ENCODE measurements at places on chromosomes 16 and 17. TPM values are rescaled to one million over a fixed set of nuclear protein-coding genes. Genes with fewer than 3 reads are reported as not detected.
A peak's percentile ranks its signal among the peaks of the same experiment; 100 is the strongest.

- no peak overlapping the region for H3K4me3 ChIP-seq
- H3K4me1 ChIP-seq = peaks cover 5% of the 10 kb centered on the region
- H3K36me3 ChIP-seq = no peaks in the 10 kb centered on the region
- no peak overlapping the region for H3K27ac ChIP-seq
- no peaks in the 10 kb centered on the region for H3K27me3 ChIP-seq
- peak; percentile 36 for DNase-seq
Observed at GRCh38 chr16:22055881-22056280, 36.5 kb upstream of the VWA3A start.

DNA sequence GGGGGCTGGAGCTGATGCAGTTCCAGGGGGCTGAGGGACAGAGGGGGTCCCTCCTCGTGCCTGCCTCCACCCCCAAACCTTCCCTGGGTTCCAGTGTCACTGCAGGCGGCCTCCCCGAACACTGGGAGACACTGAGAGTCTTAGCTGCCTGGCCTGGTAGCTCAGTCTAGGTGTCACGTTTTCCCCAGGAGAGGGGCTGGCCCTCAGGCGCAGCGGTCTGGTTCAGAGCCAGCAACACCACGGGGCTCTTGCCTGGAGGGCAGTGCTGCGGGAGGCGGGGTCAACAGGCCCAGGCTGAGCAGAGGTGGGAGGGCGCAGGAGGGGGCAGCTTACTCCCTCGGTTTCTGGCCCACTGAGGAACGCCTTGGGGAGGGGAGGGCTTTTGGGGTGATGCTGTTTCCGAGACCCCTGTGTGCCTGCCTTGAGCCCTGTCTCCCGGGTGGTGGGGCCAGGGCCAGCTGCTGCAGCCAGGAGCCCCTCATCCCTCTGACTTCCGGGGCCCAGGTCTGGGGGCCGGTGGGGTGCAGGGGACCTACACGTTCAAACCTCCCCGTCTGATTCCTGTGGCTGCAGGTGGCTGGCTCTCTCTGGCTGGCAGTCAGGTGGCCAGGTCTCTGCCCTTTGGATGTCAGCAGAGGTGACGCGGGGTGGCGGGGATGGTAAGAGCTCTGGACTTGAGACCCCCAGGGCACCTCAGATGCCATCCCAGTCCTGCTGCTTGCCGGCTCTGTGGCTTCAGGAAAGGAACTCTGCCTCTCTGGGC, 89.3 kb upstream of the GSE1 start:
- H3K27ac ChIP-seq = peak overlapping the region; percentile 20
- DNase-seq = peak; percentile 82
- H3K4me3 ChIP-seq = no peak overlapping the region
- H3K4me1 ChIP-seq = peaks cover 80% of the 10 kb centered on the region

Gene MYH11
- polyA plus RNA-seq = 0.04 TPM

DNA sequence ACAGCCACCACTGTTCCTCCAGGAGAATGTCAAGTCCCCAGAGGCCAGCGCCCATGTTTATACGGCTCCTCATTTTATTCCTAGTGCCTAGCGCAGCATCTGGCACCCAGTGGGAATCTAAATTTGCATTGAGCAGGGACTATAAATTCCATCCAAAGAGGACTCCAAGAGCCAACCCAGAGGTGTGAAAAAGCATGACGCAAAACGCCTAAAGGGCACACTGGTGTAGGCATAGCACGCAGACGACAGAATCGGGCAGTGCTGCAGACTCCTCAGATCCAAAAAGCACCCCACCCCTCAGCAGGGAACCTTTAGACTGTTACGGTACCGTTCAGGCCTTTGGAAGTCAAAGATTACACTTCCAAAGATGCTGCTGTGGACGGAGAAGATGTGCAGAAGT, 19.5 kb downstream of the TEKT5 start:
- no peak for DNase-seq
- H3K4me3 ChIP-seq = no peak overlapping the region
- no peaks in the 10 kb centered on the region for H3K4me1 ChIP-seq
- peaks cover 42% of the 10 kb centered on the region for H3K27me3 ChIP-seq

Gene SDR42E1
- 0.46 TPM for polyA plus RNA-seq

- no peak overlapping the region for H3K27ac ChIP-seq
- no peaks in the 10 kb centered on the region for H3K4me1 ChIP-seq
- no peak for DNase-seq
- H3K36me3 ChIP-seq = no peaks in the 10 kb centered on the region
- H3K27me3 ChIP-seq = no peaks in the 10 kb centered on the region
Observed at GRCh38 chr17:51601622-51602261, 341.4 kb downstream of the UTP18 start.

GRCh38 chr17:30200106-30200505, 35.4 kb downstream of the SLC6A4 start:
- H3K27me3 ChIP-seq = no peaks in the 10 kb centered on the region
- H3K36me3 ChIP-seq = no peaks in the 10 kb centered on the region
- DNase-seq = no peak
- H3K27ac ChIP-seq = no peak overlapping the region

Gene CSF3
- polyA plus RNA-seq = not detected

DNA sequence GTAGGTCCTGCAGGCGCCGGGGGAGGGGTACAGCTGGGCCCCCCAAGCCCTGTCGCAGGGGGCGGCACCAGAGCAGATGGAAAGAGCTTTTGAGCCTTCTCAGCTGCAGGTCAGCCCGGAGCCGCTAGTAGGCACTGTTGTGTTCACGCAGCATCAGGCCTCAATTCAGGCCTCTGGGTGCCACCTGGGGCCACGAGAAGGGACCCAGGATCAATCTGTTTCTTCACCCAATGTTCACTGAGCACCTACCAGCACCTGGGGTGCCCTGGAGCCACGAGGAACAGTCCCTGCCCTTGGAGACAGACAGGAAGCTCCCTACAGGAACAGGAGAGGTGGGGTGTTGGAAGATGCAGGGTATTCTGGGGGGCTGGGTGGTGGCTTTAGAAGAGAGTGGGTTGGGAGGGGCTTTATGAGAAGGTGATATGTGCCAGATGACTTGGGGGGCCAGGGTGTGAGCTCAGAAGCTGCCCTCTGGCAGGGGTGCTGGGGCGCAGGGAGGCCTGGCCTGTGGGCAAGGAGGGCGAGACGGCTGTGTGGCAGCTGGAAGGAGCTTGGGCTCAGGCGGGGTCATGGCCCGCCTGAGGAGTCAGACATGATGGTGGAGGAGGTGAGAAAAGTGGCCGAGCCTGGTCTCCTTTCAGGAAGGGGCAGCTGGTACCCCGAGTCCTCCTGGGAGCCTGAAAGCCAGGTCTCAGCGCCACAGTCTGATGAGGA, 121.9 kb upstream of the GSE1 start:
- H3K27me3 ChIP-seq = no peaks in the 10 kb centered on the region
- peak; percentile 79 for DNase-seq
- no peak overlapping the region for H3K4me3 ChIP-seq
- peaks cover 3% of the 10 kb centered on the region for H3K36me3 ChIP-seq
- peak overlapping the region; percentile 11 for H3K27ac ChIP-seq
- H3K4me1 ChIP-seq = peaks cover 54% of the 10 kb centered on the region

Gene TMED6
- not detected for polyA plus RNA-seq

DNA sequence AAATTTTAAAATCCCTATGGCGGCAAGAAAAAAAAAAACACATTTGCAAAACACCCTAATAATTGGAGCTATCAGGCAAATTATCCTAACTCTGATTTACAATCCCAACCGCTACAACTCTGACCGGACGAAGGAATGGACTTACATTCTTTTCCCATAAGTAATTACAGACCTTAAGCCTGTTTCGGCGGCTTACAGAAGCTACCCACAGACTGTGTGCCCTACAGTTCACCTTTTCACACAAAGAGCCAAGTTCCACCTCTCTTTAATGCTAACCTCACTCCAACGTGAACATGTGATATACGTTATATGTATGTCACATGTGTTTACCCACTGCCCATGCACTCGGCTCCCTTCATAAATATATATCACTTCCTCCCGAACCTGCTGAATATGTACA, 8.7 kb upstream of the MEAK7 start:
- H3K27me3 ChIP-seq = peaks cover 7% of the 10 kb centered on the region
- no peak for DNase-seq
- no peaks in the 10 kb centered on the region for H3K36me3 ChIP-seq

- H3K27me3 ChIP-seq = no peaks in the 10 kb centered on the region
- H3K36me3 ChIP-seq = peaks cover 5% of the 10 kb centered on the region
- no peak overlapping the region for H3K4me3 ChIP-seq
- no peak for DNase-seq
Observed at GRCh38 chr17:59800530-59800942, 92.2 kb downstream of the TUBD1 start.

- no peak for DNase-seq
- H3K4me1 ChIP-seq = no peaks in the 10 kb centered on the region
- H3K4me3 ChIP-seq = no peak overlapping the region
Observed at GRCh38 chr16:78800523-78800922, 701.1 kb downstream of the WWOX start.

Gene ARHGAP23
- polyA plus RNA-seq = 1.6 TPM

- no peak overlapping the region for H3K27ac ChIP-seq
- no peaks in the 10 kb centered on the region for H3K27me3 ChIP-seq
- DNase-seq = no peak
Observed at GRCh38 chr16:82643136-82643535, 16.4 kb downstream of the CDH13 start.

- no peaks in the 10 kb centered on the region for H3K36me3 ChIP-seq
- H3K27ac ChIP-seq = no peak overlapping the region
- peak; percentile 71 for DNase-seq
- no peaks in the 10 kb centered on the region for H3K4me1 ChIP-seq
- H3K27me3 ChIP-seq = no peaks in the 10 kb centered on the region
- H3K4me3 ChIP-seq = no peak overlapping the region
Observed at GRCh38 chr17:79294459-79295071, 219.9 kb downstream of the ENGASE start.

DNA sequence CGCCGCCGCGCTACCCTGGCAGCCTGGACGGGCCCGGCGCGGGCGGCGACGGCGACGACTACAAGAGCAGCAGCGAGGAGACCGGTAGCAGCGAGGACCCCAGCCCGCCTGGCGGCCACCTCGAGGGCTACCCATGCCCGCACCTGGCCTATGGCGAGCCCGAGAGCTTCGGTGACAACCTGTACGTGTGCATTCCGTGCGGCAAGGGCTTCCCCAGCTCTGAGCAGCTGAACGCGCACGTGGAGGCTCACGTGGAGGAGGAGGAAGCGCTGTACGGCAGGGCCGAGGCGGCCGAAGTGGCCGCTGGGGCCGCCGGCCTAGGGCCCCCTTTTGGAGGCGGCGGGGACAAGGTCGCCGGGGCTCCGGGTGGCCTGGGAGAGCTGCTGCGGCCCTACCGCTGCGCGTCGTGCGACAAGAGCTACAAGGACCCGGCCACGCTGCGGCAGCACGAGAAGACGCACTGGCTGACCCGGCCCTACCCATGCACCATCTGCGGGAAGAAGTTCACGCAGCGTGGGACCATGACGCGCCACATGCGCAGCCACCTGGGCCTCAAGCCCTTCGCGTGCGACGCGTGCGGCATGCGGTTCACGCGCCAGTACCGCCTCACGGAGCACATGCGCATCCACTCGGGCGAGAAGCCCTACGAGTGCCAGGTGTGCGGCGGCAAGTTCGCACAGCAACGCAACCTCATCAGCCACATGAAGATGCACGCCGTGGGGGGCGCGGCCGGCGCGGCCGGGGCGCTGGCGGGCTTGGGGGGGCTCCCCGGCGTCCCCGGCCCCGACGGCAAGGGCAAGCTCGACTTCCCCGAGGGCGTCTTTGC, 3.1 kb downstream of the HIC1 start:
- H3K27ac ChIP-seq = no peak overlapping the region
- H3K4me3 ChIP-seq = no peak overlapping the region
- DNase-seq = no peak
- H3K4me1 ChIP-seq = no peaks in the 10 kb centered on the region
- H3K27me3 ChIP-seq = no peaks in the 10 kb centered on the region
- H3K36me3 ChIP-seq = no peaks in the 10 kb centered on the region

Gene IGFALS
- not detected for polyA plus RNA-seq

GRCh38 chr17:42055496-42055895, 5.1 kb upstream of the C17orf113 start:
- H3K4me3 ChIP-seq = no peak overlapping the region
- peaks cover 12% of the 10 kb centered on the region for H3K4me1 ChIP-seq
- no peaks in the 10 kb centered on the region for H3K36me3 ChIP-seq
- peaks cover 10% of the 10 kb centered on the region for H3K27me3 ChIP-seq
- no peak overlapping the region for H3K27ac ChIP-seq

- peak overlapping the region; percentile 54 for H3K27ac ChIP-seq
- no peak overlapping the region for H3K4me3 ChIP-seq
- no peaks in the 10 kb centered on the region for H3K27me3 ChIP-seq
- DNase-seq = no peak
- H3K4me1 ChIP-seq = peaks cover 13% of the 10 kb centered on the region
Observed at GRCh38 chr17:75779987-75780889, 4.4 kb upstream of the UNK start.

DNA sequence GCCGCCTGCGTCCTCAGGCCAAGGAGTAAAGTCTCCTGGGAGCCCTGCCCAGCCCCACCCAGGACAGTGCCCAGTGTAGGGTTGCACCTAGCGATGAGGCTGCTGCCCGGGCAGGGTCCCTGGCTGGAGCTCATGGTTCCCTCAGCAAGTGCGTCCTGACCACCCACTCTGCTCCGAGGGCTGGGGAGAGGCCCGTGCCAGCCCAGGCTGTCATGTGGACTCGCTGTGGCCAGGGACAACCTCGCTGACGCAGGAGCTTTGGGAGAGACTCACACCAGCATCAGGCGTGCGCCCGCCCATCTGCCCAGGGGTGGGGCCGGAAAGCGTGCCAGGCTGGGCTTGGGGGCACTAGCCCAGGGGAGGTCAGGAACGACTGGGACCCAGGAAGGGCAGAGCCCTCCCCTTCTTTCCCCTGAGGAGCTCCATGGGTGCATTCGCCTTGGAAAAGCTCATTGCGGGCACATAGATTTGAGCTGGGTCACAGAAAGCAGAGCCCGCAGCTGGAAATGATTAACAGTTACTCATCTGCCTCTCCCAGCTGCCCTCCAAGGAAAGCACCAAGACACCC, 19.7 kb downstream of the DPEP1 start:
- H3K27me3 ChIP-seq = peaks cover 16% of the 10 kb centered on the region
- H3K4me1 ChIP-seq = no peaks in the 10 kb centered on the region
- H3K27ac ChIP-seq = no peak overlapping the region

DNA sequence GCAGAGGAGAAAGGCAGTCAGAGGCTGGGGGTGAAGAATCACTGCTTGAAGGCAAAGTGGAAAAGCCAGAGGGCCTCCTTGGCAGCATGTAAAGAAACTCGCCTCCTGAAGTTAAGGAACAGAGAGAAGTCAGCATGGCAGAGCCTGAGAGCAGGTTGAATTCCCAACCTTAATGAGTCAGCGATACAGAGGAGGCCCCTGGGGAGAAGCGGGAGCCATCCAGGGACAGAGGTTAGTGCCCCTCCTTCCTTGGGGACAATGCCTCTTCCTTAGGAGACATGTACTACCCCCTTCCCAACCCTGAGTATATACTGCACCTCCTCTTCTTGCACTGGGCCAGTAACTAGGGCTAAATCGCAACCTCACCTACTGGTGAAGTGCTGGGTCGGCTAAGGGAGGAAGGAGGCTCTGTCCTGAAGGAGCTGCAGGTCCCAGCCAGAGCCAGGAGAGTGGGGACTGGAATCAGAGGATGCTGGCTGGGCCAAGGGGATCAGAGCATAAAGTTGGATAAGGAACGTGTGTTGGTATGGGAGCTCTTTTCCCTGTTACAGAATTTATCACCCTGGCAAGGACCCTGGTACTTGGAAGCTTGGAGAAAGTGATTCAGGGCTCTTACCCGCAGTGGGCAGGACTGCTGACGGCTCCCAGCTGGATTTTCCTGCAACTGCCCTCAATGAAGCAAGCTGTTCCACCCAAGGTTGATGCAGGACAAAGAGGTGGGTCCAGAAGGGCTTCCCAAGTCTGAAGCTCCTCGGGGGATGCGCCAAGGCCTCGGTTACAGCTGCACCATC, 5.4 kb upstream of the AANAT start:
- no peaks in the 10 kb centered on the region for H3K36me3 ChIP-seq
- peaks cover 8% of the 10 kb centered on the region for H3K4me1 ChIP-seq
- H3K27me3 ChIP-seq = 0 out of 3 replicates have a peak, but pooled peaks cover 4% of the 10 kb centered on the region
- H3K27ac ChIP-seq = no peak overlapping the region
- DNase-seq = no peak

Data from K562 (cell line).